ENCODE measurements at places on chromosomes 1 and 21.

DNA sequence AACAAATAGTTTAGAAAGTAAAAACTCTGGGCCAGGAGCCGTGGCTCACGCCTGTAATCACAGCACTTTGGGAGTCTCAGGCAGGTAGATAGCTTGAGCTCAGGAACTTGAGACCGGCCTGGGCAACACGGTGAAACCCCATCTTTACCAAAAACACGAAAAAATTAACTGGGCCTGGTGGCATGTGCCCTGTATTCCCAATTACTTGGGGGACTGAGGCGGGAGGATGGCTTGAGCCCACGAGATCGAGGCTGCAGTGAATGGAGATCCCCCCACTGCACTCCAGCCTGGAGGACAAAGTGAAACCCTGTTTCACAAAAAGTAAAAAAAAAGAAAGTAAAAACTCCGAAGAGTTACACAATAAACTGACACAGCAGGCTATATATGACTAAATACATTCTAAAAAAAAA, 10.6 kb downstream of the CEP170 start:
- DNase-seq: no peak

DNA sequence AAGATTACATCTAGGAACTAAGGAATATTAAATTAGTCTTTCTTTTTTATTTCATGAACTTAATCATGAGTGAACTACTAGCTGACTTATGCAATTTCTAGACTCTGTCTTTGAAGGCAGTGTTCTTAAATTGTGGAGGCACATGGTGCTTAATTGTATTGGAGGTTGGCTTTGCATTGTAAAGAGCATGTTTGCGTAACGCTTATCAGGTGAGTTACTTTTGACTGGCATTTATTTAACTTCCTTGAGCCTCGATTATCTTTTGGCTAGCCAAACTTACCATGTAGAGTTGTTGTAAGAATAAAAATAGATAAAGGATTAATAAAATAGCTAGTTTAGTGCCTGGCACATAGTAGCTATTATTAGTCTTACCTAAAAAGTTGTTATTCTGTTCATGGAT, 262.4 kb downstream of the PDE4B start:
- no peak for DNase-seq

DNA sequence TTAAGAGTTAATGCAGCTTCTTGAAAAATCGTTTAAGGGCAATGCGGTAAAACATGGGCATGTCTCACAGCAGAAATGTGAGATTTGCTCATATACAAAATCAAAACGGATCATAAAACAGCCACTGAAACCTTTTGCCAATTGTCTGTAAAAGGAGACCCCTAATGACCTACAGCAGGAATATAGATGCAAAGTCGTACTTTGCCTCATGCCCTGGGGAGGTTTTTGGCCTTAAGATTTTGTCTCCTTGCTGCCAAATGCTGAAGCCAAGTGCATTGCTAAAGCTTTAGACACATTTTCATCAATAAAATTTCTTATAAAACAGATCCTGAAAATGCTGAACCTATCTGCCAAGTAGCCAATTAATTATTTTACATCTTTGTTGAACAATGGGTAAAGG, 226.9 kb downstream of the TGFB2 start:
- DNase-seq: no peak

DNA sequence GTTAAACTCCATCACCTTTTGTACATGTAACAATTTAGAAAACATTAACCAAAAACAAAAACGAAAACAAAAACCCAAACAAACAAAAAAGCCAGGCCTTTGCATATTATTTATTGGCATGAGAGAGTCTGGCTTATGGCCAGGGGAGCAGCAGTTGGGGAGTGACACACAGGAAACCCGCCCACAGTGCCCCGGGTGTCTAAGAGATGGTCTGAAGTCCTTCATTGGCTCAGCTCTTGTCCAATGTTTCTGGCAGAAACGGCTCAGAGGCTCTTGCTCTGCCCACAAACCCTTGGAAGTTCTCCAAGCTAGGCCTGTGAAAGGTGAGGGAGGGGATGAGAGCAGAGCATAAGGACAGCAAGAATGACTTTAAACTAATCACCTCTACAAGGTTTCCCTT, 131.5 kb downstream of the CNIH3 start:
- DNase-seq: no peak

DNA sequence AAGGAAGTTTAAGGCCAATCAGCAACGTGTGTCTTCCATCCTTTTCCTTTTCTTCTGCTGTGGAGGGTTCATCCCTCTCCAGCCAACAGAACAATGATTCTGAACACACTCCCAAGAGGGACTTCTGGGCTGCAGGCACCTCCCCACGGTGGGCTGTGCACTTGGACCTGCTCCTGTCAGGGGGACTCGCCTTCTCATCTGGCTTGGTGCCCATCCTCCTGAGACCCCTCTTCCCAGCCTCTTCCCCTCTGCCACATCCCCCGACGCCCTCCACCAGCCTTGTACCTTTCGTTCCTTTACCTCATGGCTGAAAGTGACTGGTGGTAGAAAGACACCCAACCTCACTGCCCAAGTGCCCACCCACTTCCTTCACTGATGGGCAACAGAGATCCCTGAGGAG, 26.0 kb upstream of the SLAMF9 start:
- DNase-seq: no peak

GRCh38 chr21:38821248-38821647, 15.5 kb downstream of the ETS2 start:
- DNase-seq: no peak

GRCh38 chr1:75992312-75992711, 60.1 kb upstream of the ASB17 start:
- no peak for DNase-seq

DNA sequence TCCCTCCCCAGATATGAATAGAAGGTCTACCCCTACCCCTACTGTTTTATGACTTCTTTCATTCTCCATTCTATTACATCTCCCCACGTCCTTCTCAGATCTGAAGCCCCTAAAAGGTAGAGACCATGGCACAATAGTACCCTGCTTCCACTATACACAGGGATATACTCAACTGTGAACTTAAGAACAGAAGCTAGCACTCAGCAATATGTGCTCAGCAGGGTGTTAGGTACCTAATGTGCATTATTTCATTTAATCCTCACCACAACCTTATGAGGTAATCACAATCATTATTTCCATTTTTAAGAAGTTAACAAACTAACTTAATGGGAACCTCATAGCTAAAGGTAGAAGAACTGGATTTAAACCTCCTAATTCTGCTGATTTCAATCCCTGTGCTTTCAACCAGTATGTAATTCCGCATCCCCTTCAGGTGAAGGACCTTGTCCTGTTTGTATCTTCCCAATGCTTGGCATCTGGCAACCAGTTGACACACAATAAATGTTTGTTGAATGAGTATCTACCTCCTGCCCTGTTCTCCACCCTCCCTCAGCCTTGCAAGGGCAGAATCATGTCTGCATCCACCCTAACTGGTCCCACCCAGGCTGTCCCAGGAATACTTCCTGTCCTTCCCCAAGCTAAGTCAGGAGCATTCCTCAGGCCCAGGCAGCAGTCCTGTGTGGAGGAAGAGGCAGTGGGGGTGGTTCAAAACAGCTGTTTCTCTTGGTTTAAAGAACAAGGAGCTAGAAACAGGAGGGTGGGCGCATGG, 6.5 kb downstream of the DENND2D start:
- DNase-seq: no peak

GRCh38 chr1:67618285-67619018, 66.5 kb upstream of the GADD45A start:
- DNase-seq: no peak

DNA sequence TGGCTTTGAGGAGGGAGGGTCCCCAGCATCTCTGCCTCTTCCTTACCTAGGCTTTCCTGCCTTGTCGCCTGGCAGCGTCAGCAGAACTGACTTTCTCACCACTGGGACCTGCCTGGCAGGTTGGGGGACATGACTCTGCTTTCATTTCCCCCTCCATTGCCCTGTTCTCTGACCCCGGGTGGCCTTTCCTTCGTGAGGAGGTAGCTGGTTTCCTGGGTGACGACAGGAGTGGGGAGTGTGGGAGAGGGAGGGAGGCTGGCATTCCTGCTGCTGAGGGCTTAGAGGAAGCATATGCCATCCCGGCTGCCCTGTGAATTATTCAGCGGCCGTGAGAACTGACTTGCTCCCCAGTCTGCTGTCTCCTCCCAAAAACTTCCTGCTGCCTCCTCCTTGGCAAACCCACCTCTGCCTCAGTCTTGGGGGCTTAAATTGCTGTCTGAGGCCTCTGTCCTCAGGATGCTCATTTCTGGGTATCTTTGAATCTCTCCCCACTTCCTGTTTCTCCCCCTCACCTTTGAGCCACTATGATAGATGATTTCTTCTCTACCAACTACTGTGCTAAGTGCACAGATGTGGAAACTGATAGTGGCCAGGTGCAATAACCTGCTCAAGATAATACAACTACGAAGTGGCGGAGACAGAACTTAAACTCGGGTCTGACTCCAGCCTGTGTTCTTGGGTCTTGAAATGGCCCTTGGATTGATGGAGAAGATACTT, 182.0 kb upstream of the CSF3R start:
- no peak for DNase-seq

GRCh38 chr1:2404890-2405511, 7.4 kb downstream of the PEX10 start:
- no peak for DNase-seq

GRCh38 chr21:15272591-15272990, 207.8 kb upstream of the NRIP1 start:
- no peak for DNase-seq

- no peak for DNase-seq
These were observed 149.3 kb downstream of the NR5A2 start for GRCh38 chr1:200176798-200177197.

GRCh38 chr21:46319186-46319585, 4.5 kb downstream of the C21orf58 start:
- no peak for DNase-seq

DNA sequence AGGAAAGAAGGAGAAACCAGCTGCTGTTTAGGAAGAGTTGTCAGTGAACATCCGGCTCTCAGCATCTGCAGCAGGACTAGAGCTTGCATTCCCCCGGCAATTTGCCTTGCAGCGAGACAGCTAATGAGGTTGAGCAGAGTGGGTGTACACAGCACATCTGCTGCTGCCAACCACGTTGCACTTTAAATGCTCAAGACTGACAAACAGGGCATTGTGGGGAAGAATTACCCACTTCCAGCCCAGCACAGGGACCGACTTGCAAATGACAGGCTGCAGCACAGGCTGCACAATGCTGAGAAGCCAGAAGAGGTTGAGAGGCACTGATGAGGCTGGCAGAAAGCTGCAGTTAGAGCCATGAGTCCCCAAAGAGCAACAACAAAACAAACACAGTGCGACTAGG, 47.5 kb upstream of the PLA2G2C start:
- DNase-seq: no peak

DNA sequence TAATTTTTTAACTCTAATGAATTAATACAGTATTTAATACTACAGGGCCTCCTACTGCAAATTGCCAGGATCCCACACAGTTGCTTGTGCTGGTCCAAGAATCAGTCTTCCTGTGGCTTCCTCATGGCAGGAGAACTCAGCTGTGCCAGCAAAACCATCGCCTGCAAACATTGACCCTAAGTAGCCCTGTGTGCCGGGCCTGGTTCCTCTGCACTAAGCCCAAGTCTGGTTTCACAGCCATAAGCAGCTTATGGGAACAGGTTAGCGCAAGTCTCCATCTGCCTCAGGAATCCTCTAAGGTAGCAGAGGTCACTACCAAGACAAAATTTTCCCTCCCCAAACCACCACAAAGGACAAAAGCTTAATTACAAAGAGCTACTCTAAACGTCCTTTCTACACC, 216.6 kb downstream of the PLA2G4A start:
- DNase-seq: no peak

DNA sequence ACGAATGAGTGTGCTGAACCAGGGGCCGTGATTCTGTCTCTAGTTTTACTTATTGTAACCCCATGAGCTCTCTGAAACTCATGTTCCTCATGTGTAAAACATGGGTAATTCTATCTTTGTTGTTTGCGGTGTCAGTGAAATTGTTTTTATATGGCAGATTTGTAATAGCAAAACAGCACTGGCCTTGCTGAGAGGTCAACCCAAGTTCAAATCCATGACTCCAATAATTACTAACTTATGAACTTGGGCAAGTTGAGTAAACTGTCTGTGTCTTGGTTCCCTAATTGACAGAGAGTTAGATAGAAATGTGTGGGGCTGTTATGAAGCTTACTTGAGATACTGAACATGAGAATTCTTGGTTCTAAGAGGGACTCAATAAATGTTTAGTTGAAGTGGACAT, 17.8 kb downstream of the C1orf116 start:
- no peak for DNase-seq

Measured in SHP77 treated with DMSO at 0.1 percent for 48 hours (cell line).